Fibroblast of the aortic adventitia (primary cell): ENCODE measurements at places on chromosomes 3 and 15. TPM values are rescaled to one million over a fixed set of nuclear protein-coding genes. Genes with fewer than 3 reads are reported as not detected.

DNA sequence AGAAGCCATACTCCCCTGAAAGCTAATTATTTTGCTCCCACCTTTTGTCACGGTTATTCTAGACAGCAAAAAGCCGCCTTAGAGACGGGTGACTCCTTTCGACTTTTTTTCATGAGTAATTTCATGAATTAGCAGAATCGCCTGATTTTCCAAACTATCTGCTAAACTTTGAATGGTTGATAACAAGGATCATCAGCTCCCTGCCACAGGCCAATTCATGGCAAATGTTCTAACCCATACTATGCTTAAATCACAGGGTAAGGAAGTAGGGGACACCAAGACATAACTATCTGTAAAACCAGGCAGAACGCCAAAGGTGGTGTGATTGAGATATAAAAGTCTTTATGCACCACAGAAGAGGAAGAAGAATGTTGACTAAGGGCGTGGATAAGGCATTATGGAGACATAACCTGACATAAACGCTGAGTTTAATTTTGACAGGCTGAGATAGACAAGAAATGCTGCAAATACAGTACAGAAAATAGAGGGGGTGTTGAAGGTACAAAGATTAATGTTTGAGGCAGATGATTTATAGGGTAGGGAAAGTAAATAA lies 891 bp upstream of the DMXL2 start:
- DNase-seq, result no peak

DNA sequence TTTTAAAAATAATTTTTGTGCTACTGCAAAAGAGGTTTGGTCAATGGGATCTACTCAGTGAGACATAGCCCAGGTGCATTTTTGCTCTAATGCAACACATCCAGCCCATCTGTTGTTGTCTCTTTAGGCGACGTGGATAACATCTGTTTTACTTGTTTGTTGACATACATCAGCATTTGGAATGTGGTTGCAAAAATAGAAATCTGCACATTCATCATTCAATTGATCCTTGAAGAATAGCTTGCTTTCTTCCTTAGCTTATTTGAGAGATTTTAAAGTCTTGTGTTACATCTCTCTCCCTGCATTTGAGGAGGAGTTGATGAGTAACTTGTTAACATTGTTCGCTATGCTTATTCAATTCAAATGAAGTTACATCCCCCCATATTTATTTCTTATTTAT lies 1202.3 kb downstream of the NSUN3 start:
- no peak for DNase-seq

- peak; percentile 7 for DNase-seq
Measured at GRCh38 chr15:91593067-91593466, 260.4 kb upstream of the SLCO3A1 start.

DNA sequence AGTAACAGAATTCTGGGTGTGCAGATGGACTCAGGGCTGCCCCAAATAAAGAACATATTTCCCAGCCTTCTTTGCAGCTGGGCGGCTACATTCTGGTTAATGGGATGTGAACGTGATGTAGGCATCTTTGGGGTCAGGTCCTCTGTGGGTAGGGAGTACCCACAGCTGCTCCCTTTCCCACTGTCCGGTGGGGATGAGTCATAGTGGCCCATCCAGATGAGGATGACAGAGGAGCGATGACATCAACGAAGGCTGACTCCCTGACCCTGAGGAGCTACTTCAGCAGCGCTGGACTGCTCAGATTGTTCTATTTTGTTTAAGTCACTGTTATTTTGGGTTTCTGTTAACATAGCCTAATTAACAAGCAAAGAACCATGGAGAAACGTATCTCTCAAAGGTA lies 38.0 kb downstream of the SRPRB start:
- no peak for DNase-seq

DNA sequence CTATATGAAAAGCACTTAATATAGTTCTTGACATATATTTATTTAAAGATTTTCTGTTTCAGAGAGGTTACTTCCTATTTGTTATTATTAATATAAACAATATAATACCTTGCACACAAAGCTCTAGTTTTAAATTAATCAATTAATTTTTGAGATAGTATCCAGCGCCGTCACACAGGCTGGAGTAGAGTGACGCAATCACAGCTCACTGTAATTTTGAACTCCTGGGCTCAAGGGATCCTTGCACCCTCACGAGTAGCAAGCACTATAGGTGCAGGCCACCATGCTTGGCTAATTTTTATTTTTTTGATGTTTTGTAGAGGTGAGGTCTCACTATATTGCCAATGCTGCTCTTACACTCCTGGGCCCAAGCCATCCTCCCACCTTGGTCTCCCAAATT lies 209.3 kb downstream of the GREM1 start:
- no peak for DNase-seq

DNA sequence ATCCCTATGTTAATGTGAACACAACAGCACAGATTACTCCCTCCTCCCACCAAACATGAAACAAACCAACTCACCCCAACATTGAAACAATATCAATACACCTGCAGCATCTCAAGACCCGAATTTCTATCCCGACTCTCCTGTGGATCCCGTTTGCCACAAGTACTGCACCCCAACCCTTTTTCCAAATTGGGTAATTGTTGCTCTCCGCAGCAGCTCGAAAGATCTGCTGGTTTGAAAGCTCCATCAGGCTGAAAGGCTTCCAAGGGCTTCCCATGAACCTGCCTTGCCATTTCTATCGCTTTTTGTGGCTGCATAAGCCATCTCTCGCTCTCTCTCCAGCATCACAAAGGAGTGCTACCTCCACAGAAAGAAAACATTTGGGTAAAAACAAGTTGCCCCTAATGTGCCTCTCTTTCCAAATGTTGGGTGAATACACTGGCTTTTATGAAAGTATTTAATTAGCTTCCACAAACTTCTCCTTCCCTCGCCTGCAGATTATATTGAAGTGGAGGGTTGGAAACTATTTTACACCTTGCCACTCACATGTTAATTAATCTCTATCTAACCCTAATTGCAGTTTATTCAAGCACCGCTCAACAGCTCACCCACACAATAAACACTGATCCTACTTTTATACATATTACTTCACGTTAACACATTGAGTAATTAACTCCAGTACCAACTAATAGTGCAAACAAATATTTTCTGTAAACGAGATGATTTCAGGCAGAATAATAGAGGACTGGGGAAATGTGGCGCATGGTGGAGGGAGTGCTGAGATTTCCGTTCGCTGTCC lies 2.5 kb upstream of the FEZF2 start:
- DNase-seq, result no peak

- no peak for DNase-seq
Measured at GRCh38 chr3:131401978-131402377, 20.4 kb downstream of the NUDT16 start.

- no peak for DNase-seq
Measured at GRCh38 chr15:78088773-78089080, 3.6 kb upstream of the SH2D7 start.

DNA sequence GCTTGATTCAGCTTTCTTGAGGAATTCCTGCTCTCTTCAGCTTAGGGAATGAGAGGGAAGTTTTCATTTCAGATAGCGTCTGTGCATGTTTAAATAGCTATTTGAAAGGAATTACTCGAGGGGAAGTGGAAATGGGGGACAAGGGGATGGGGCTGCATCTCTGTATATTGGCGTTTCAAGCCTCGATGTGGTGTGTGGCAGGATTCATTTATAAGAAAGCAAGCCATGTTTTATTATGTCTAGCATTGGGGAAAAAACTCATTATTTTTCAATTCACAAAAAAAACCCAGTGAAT lies 1.0 kb downstream of the ATP2C1 start:
- DNase-seq, result peak; percentile 35

- no peak for DNase-seq
Measured at GRCh38 chr3:60081381-60082095, 1031.7 kb upstream of the CFAP20DC start.

GRCh38 chr3:140467104-140467577 lies 210.7 kb upstream of the TRIM42 start:
- peak; percentile 27 for DNase-seq

DNA sequence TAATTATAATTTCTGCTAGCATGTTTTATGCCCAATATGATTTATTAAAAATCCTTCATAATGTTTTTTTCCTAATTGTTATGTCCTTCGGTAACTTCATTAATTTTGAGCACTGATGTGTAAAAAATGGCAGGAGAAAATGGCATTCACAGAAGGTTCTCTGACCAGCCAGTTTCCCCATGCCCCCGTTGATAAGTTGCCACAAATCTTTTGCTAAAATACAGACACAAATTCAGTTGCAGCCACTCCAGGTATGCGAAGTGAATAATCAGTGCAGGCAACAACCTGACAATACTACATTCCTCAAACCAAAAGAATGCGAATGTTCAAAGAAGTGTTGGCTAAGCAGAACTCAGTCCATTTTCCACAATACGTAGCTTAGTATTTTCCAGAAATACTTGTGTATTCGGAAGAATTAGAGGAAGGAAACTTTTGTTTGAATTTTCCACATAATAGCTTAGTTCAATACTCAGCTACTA lies 32.7 kb downstream of the CHL1 start:
- DNase-seq, result no peak

GRCh38 chr3:148331081-148331846 lies 366.4 kb upstream of the AGTR1 start:
- DNase-seq, result peak; percentile 4

DNA sequence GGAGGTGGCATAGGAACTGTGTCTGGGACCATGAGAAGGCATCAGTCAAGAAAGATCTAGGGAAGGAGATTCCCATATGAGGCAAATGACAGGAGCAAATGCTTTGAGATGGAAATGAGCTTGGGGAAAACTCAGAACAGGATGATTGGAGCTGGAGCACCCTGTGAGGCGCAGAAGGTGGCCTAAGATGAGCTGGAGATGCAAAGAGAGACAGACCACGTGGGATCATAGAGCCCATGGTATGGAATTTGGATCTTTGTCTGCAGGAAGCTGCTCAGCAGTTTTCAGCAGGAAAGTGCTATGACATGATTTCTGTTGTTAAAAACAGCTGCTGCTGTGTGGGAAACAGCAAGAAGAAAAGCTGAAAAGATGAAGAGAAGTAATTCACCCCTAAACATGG lies 310.6 kb downstream of the MAGI1 start:
- DNase-seq, result no peak

DNA sequence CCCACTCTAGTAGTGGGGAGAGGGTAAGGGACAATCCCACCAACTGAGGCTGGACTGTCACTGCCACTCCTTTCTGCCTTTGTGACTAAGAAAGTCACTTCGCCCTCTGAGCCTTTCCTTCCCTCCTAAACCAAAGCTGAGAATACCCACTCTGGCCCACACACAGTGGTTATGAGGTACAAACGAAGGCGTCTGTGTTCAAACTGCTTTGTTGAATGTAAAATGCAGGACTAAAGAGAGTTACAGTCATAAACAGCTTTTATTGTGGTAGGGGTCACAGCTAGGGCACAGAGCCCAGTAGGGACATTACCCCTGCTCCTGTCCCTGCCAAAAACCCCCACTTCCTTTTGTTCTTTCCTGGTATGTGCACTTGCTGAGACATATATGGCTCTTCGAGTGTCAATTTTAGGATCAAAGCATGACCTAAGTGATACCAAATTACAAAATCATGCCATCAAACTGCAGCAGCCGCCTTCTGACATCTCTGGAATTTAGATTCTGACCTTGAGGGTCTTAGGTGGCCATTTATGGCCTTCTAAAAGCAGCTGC lies 45.1 kb downstream of the CTDSPL start:
- no peak for DNase-seq

GRCh38 chr3:71602256-71602655 lies 18.7 kb upstream of the FOXP1 start:
- DNase-seq, result no peak

- DNase-seq, result no peak
Measured at GRCh38 chr15:90213818-90214204, 12.7 kb downstream of the SEMA4B start.

DNA sequence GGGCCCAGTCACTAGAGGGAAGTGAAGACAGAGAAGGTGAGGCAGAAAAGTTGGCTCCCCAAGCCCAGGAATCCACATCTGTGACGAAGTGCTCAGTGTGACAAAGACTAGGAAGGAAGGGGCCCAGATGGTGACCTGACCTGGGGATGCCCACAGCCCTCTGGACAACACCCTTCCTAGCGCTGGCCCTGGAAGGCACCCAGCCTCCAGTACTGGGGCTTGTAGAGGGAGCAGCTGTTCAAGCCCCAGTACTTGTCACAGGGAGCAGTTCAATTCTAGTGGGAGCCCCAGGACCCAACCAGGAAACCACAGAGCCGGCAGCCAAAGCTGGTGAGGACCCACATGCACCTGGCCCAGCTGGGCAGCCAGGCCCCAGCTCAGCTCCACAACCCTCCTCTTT lies 190.8 kb downstream of the XXYLT1 start:
- DNase-seq, result no peak

DNA sequence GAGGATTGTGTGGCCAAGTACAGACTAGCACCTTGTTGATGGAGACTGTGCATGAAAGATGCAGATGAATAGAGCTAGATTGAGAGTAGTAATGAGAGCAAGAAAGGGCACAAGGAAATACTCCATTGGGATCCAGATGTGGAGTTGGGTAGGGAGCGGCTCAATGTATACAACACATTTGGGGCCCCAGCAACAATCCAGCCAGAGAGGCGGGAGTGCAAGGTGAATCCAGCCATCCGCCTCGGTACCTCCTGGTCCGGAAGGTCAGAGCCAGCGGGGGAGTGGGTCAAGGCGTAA lies 9.0 kb downstream of the ISL2 start:
- DNase-seq, result no peak

ARHGEF3 gene
- 21.8 and 26.3 TPM in 2 replicates for total RNA-seq

PPM1L gene
- total RNA-seq, result 1.4 and 2.5 TPM in 2 replicates

CALML4 gene
- total RNA-seq, result 2.6 and 2.7 TPM in 2 replicates

GOLGA6B gene
- not detected in 2 replicates for total RNA-seq

ABI3BP gene
- 83.2 and 108 TPM in 2 replicates for total RNA-seq

TOPAZ1 gene
- not detected in 2 replicates for total RNA-seq

ACAP2 gene
- total RNA-seq, result 92.3 and 113 TPM in 2 replicates

NCEH1 gene
- total RNA-seq, result 5.7 and 21.1 TPM in 2 replicates

CLDN18 gene
- total RNA-seq, result not detected in 2 replicates

TF gene
- under 0.01 and 4.0 TPM in 2 replicates for total RNA-seq

PCSK6 gene
- total RNA-seq, result 0.81 TPM in 1 of 2 replicates, not detected in the other

SEC62 gene
- 52.3 and 71.0 TPM in 2 replicates for total RNA-seq

CYP8B1 gene
- total RNA-seq, result not detected in 2 replicates

SOX14 gene
- total RNA-seq, result not detected in 2 replicates

RMDN3 gene
- total RNA-seq, result 18.0 and 54.0 TPM in 2 replicates
